Left hindlimb (tissue), 1 donor: ENCODE measurements at places on chromosomes 4 and X.

DNA sequence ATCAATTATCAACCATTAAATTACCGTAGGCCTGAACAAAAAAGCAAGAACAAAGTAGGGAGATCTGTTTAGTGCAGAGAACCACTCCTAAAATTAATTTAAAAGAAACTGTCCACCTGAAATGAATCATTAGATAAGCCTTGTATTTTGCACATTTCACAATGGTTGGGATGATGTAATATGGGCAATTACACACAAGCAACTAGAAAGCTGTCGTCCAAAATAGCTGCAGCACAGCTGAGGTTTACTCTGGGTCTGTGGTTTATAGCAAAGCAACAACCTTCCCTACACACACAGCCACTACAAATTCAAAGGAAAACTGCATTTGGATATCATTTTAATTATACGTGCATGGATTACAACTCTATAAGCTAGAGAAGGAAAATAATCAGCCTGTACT, 28.5 kb downstream of the PCDH19 start:
- DNase-seq = no peak

DNA sequence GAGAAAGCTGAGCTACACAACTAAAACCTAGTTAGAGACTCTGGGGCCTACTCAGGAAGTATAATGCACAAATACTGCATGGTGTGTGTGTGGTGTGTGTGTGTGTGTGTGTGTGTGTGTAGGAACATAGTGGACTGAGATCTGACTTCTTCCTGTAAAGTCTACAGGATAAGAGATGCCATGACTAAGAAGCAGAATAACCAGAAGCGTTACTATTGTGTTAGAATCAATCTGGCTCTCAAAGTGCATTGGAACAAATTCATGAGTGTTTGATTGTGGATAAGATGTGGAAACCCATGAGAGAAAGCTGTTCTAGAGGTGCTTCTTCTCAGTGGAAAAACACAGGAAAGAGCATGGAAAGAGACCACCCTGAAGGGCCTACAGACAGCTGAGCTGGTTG, 302.1 kb downstream of the INPP4B start:
- DNase-seq = no peak

GRCh38 chr4:141771889-141772830, 135.8 kb downstream of the IL15 start:
- no peak for DNase-seq

DNA sequence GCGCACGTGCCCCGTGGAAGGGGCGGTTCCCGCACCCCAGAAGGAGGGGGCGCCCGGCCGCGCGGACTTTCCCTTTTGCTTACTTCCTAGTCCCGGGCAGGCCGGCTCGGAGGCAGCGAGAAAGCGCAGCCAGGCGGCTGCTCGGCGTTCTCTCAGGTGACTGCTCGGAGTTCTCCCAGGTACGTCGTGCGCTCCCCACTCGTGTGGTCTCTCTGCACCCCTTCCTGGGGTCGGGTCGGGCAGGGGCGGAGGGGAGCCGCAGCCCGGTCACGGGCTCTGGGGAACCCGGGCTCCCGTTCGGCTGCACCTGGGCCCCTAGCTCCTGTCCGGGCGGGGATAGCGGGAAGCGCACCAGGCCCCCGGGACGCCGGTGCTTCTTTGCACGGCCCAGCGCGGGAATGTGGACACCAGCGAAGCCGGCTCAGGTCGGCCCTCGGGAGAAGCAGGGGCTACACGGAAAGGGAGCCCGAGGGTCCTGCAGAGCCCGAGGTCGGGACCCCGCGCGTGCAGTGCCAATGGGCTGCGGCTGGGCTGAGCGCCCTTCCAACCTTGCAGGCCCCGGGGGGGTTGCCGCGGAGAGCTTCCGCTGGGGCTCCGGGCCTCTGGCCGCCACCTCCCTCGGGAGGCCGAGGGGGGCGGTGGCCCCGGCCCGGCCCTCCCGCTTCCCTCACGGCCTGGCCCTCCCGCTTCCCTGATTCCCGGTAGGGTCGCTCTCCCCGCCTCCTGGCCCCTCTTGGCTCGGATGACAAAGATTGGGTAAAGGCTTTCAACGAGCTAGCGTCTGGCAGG, at the start of gene TLR2:
Gene TLR2, plus strand, starts transcription at position 99 of the 789 bp plus-strand sequence. CDS start 18,628 bp downstream, outside the sequence.
- peak; percentile 72 for DNase-seq

GRCh38 chr4:185566972-185567371, 31.7 kb upstream of the PDLIM3 start:
- DNase-seq = peak; percentile 62

DNA sequence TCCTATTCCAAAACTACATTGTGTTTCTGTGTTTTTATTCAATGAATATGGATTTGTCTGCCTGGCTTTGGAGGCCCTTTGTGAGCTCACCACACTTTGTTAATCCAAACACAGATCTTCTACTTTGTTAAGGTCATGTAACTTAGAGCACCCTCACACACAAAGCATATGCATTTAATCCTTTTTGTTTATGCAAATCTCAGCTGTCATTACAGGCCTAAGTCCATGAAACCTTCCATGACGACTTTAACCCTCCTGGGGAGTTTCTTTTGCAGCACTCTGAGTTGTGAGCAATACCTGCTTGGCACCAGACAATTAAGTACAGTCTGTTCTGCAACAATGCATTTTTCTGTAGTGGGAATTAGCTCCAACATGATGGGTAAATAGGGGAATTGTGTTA, 14.9 kb downstream of the CCSER1 start:
- DNase-seq = no peak

DNA sequence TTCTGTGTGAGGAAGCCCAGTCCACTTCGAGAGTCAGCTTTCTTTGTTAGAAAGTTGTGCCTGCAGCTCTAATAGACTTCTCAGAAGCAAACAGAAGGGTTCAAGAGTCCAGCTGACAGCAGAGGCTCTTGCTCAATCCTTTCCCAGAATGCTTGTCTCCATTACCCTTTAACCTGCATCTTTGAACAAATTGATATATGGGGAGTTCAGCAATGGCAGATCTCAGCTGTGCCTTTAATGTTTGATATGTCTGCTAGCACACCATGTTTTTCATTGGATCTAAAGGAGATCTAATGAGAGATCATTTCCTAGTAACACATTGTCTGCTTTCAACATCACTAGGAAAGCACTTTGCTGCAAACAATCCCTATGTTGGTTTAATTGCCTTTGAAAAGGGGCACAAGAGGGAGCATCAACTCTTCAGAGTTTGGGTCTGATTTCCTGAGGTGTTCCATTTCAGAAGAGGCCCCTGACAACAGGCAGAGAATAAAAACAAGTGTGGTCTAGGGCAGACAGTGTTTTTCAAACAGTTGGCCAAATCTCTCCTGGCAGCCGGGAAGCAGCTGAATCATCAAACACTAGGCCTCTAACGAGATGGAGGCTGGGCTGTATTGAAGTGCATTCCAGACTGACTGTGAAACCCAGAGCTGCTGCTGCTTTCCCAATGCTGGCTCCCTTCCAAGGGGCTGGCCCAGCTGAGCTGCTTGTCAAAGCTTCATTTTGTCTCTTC, 55.5 kb downstream of the LUZP4 start:
- peak; percentile 90 for DNase-seq

DNA sequence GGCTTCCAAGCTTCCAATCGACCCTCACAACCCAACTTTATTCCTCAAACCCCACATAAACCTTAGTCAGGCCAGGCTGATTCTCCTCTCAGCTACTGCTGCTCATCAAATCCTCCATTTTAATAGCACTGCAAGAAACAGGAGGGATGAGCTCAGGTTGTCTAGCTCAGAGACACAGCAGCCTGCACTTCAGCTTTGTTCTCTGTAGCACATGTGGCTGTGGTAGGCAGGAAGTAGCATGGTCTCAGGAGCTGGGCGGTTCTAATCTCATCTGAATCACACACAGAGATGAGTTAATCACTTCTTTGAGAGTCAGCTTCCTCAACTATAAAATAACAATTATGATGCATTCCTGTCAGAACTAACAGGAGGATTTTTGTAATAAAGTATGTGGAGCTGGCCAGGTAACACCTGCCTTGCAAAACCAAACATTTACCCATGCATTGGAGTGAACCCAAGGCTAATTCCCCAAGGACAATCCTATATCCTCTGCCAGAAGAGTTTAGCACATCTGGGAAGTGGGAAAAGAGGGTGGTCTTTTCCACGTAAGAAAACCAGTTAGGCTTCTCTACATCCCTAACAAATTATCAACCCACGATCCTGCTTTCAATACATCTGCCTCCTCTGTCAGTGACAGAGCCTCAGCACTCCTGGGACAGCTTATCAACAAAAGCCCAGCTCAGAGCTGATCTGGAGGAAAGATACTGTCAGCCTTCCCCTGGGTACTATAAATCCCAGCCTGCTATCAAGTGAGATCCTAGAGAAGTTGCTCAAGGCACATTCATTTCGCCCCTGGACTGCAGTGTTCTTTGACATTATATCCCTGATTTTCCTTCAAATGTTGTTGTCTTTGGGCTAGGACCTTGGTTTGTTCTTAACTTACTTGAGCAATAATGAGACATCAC, 32.8 kb downstream of the ELOVL6 start:
- DNase-seq = no peak
